CD8-positive, alpha-beta memory T cell (primary cell): ENCODE measurements at places on chromosomes 3 and 15. TPM values are rescaled to one million over a fixed set of nuclear protein-coding genes. Genes with fewer than 3 reads are reported as not detected.

CFAP91 gene
- total RNA-seq: 0.64 TPM

DNA sequence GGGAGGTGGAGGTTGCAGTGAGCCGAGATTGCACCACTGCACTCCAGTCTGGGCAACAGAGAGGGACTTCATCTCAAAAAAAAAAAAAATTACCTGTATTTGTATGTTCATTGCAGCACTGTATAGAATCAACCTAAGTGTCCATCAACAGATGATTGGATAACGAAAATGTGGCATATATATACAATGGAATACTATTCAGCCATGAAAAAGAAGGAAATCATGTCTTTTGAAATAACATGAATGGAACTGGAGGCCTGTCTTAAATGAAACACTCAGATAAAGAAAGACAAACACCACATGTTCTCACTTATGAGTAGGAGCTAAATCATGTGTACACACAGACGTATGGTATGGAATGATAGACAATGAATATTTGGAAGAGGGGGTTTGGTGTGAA lies 59.4 kb upstream of the MEF2A start:
- no peaks in the 10 kb centered on the region for H3K36me3 ChIP-seq
- no peak overlapping the region for H3K27ac ChIP-seq
- H3K27me3 ChIP-seq: no peaks in the 10 kb centered on the region
- H3K4me3 ChIP-seq: no peak overlapping the region
- no peaks in the 10 kb centered on the region for H3K4me1 ChIP-seq

RBMS3 gene
- total RNA-seq: 0.22 TPM

ACTL6A gene
- total RNA-seq: 107 TPM

GRCh38 chr3:152402695-152403451 lies 134.1 kb downstream of the MBNL1 start:
- DNase-seq: peak; percentile 18
- no peak overlapping the region for H3K27ac ChIP-seq
- H3K36me3 ChIP-seq: no peaks in the 10 kb centered on the region
- peaks cover 78% of the 10 kb centered on the region for H3K4me1 ChIP-seq
